ENCODE measurements at places on chromosomes 7 and 10.

GRCh38 chr10:53430127-53430891 lies 657.7 kb upstream of the MBL2 start:
- no peak for DNase-seq

DNA sequence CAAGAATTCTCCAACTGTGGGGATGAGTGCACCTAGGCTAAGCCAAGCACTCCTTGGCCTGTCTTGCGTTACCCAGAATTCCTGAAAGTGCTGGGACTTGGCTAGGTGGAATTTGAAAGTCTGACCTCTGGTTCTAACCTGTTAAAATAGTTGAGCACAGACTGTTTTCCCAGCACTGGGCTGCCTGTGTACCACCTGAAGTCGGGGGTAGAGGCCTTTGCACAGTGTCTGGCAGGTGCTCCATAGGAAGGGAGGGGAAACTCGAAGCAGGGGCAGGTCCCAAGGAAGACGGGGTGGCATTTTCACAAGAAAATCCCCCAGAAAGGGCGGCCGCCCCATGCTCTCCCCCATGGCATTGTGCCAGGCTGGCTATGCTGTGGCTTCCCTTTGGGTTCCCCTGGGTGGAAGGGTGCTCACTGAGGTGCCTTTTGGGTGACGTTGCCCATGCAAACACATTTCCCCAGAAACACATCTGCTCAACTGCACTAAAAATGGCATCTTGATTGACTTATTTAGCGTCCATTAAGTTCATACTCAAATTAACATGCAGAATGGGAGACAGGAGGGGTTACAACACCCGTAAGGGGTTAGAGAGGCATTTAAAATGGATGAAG lies 62.9 kb downstream of the SYPL1 start:
- no peak for DNase-seq

DNA sequence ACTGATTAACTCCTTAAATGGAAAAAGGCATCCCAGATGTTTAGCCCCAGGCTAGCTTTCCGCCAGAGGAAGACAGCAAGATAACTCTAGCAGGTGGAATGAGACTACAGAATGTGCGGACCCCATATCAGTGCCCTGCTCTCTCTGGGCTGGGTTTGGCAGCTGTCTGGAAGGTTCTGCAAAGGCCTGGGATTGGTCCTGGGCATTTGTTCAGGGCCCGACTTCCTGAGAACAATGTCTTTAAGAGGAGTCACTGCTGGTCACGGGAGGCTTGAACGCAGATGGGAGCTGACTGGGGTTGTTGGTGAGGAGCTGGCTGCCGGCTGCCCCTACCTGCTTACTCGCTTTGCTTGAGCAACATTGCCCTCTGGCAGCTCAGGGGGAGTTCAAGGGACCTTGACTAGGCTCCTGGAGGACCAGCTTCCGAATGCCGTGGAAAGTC lies 130.6 kb upstream of the BTBD16 start:
- DNase-seq, result peak; percentile 57

DNA sequence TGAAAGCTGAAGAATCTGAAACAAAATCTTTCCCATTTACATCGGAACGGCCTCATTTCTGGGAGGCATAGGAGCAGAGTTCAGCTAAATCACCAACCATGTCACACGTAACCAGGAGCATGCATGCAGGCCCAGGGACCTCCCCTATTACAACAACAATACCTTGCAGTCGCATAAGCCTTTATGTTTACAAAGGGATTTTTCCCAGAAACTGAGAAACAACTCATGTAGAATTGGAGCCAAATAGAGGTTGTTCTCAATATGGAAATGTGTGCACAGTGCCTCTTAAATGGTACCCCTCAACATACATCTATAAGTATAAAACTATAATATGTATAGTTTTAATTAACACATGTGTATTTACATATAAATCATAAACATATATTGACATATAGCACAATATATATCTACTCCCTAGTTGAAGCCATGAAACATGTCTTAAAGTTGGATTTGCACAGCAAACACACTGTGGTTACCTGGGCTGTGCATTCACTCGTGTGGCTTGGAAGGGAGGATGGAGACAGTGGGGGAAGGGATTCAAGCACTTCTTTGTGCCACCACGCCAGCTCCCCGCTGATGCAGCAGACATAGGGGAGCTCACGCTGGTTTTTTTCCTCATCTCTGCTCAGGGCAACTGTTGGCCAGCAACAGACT lies 35.0 kb upstream of the DGKI start:
- no peak for DNase-seq

GRCh38 chr7:1122832-1123501 lies 35.1 kb downstream of the GPER1 start:
- no peak for DNase-seq

- DNase-seq, result no peak
Measured at GRCh38 chr7:16543456-16543855, 16.8 kb downstream of the LRRC72 start.

DNA sequence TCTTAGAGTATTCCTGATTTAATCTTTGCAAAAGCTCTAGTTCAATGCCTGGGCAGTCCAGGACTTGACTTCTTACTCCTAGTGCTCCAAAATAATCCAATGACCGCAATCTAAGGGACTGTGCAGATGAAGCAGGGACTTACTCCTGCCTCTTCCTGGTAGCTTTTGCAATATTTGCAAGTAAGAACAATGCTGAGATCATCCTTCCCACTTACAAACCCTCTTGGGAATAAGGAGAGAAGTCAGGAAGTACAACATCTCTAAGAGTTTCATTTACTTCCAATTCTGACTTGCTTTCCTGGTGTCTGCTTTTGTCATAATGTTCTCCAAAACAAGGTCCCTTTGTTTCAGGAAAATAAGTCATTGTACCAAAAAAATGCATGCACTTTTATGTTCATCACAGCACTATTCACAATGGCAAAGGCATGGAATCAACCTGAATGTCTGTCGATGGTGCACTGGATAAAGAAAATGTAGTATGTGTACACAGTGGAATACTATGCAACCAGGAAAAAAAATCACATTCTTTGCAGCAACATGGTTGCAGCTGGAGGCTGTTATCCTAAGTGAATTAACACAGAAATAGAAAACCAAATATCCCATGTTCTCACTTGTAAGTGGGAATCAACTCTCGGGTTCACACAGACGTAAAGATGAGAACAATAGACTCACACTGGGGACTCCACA lies 7.1 kb upstream of the KCNMA1 start:
- DNase-seq, result no peak

DNA sequence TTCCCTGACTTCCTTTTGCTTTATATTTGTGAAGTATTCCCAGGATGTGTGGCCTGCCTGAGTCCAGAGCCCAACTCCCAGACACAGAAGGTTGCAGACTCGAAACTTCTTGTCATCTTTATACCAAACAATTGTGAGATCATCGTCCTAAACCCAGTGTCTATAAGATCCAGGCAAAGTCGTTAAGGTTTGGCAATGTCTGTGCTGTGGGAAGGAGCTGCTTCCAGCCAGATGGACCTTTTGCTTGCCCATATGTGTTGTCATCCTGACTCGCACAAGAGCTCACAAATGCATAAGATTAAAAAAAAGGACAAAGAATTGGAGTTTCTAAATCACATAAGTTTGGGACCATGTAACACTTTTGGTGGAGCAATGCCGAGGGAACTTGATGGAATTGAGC lies 37.0 kb downstream of the WNT2 start:
- DNase-seq, result no peak

DNA sequence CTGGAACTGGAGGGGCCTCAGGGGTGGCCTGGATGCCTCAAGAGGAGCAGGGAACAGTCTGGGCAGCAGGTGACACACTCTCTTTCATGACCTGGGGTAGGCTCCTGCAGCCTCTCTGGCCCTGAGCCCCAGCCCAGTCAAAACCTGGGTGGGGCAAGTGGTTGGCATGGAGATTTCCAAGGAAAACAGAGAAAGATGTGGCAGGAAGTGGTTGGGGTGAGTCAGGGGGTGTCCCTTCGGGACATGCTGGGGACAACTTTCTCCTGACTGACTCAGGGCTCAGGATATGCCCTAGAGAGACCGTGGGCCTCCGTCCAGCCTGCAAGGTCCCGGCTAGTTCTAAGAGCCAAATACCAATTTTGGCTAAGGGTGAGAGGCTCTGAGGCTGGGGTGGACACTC lies 2.9 kb downstream of the AQP1 start:
- peak; percentile 94 for DNase-seq

DNA sequence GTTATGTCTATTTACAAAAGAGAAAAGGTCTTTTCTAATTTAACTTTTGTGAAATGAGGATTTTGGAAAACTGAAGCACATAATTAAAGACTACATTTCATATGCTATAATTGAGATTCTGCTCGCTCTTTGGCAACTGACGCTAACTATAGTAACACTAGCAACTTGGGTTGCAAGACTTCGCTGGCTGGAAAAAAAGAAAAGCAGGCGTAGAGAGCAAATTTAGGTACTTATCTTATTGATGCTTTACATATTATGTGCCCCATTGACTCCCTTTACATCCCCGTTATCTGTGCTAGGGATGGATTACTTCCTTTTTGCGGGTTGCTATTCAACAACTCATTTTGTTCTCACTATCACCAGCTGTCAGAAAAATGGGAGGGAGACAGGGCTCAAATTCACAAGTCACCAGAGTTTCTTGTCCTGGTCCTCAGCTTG lies 10.5 kb downstream of the SEMA3C start:
- no peak for DNase-seq

- no peak for DNase-seq
Measured at GRCh38 chr7:142111499-142111898, at the start of gene MGAM2. TSS of gene MGAM2 (plus strand) at chr7:142111718. CDS start at chr7:142116874, 5,156 bp downstream.

- DNase-seq, result no peak
Measured at GRCh38 chr7:45656431-45656830, 82.3 kb downstream of the ADCY1 start.

- DNase-seq, result no peak
Measured at GRCh38 chr7:139845443-139845805, 16.4 kb downstream of the TBXAS1 start.

GRCh38 chr10:95404462-95404858 lies 113.7 kb upstream of the PDLIM1 start:
- DNase-seq, result no peak

- DNase-seq, result no peak
Measured at GRCh38 chr7:138974103-138974502, 7.1 kb downstream of the KIAA1549 start.

- no peak for DNase-seq
Measured at GRCh38 chr10:72067463-72068125, 20.8 kb downstream of the SPOCK2 start.

GRCh38 chr7:100509231-100509630 lies 25.5 kb downstream of the NYAP1 start:
- peak; percentile 86 for DNase-seq

GRCh38 chr10:122181876-122182275 lies 89.2 kb upstream of the BTBD16 start:
- no peak for DNase-seq

GRCh38 chr7:22630069-22630468 lies 96.9 kb upstream of the IL6 start:
- no peak for DNase-seq

GRCh38 chr10:30803892-30804322 lies 174.4 kb upstream of the LYZL2 start:
- DNase-seq, result peak; percentile 74

DNA sequence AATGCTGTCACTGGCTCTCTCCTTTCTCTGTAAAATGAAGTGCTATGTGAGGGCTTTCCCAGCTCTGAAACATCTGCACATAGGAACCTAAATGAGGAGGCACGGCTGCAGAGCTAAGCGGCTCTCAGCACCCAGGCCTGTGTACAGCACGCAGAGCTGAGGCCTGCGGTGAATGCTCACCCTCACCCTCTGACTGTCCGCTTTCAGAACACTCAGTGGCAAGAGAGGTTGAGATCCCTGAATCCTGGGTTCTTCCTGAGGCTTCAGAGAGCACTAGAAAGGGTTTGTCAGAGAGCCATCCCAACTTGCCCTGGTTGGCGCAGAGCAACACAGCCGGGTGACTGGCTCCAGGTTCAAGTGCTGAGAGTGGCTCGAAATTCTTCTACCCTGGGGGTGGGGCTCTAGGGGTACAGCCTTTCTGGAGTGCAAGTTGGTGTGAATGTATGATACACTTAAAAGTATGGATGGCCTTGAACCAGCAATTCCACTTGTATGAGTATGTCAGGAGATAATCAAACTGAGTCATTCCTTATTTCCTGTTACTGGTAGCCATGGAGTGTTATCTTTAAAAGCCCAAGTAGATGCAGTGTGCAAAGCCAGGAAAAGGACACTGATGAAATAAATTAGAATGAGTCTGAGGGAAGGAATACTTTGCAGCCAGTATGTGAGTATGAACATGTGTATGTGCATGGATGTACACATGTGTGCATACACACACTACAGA lies 1.7 kb upstream of the CCDC201 start:
- DNase-seq, result peak; percentile 93

DNA sequence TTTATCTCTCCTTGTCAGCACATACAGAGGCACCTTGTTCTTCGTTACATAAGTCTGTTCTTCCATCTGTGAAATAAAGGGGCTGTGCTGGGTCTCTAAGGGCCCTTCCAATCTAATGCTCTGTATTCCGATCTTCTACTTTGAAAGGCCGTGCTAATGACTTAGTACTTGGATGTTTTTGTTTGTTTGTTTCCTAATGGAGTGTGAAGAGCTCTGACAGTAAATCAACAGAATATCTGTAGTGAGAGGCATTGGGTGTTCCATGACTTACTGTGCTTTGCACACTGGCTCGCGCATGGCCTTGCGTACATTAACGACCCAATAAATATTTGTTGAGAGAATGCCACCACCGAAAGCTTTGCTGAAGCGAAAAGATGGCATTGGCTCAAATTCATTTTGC lies 162.1 kb downstream of the CHN2 start:
- DNase-seq, result no peak

DNA sequence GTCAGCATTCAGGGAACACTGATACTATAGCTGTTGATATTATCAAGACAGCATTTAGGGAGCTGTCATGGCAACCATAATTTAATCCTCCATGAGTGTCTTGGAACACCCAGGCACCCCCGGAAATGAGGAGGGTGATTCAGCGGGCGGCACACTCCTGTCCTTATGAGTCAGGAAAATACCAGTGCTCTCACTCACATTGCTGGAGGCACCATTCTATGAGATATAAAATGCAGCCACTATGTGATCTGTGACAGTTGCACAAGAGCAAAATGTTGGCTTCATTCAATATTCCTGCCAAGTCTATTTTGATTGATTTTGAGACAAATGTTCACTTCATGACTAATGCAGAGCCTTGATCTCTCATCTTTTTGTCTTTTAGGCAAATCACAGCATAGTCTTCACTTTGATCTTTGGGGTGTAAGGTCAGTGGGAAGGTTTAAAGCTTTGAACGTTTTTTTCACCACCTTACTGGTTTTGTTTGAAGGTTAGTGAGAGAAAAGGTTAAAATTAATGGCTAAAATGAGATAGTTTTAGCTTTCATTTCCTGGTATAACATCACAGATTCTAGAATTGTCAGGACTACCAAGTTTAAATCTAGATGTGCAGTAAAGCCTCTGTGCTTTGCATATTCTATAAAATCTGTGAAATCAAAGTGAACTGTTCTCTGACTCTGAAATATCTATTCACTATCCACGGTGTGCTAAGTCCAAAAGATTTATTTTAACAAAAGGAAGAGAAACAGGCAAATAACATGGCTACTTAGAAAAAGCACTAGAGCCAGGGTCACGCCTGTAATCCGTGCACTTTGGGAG lies 12.4 kb upstream of the ARHGAP12 start:
- DNase-seq, result peak; percentile 99

- no peak for DNase-seq
Measured at GRCh38 chr10:25498645-25499044, 323.8 kb downstream of the GPR158 start.

Data from fibroblast of skin of back (primary cell).